ENCODE measurements at places on chromosomes 11 and 22.

DNA sequence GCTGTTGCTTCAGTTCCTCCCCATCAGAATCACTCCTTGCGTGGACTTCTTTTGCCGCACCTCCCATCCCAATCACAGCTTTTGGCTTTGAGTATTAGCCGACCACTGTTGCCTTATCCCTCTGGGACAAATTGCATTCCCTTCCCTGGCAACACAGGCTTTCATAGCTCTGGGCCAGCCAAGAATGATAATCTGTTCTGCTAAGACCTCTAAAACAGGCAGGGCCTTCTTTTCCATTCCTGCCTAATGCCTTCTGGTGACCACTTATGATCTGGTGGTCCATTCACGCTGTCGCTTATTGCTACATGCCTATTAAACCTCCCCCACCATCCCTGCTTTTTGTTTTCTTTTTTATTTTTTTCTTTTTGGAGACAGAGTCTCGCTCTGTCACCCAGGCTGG is 9.6 kb downstream of the SEC14L2 start:
- DNase-seq: no peak

GRCh38 chr11:7964873-7965272 is 374 bp downstream of the NLRP10 start:
- DNase-seq: no peak

- DNase-seq: no peak
Measured at GRCh38 chr11:66287211-66287888, 1.6 kb downstream of the YIF1A start.

DNA sequence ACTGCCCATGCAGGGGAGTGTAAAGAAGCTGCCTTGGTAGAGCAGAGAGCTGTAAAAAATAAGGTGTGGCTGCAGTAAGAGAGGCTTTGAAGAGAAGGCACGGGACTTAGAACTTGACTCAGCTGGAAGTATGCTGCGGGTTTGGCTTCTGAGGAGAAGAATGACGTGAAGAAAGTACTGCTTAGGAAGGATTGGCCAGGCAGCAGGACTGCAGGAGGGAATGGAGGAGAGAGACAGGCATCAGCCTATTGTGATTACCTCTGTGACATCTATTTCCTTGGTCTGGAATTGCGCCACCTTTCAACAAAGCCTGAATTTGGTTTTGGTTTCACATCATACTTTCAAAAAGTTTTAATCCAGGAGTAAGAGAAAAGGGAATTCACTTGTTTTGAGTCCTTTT is 22.5 kb downstream of the PRRG4 start:
- DNase-seq: no peak

GRCh38 chr11:128246364-128246801 is 341.0 kb downstream of the ETS1 start:
- DNase-seq: no peak

- DNase-seq: no peak
Measured at GRCh38 chr11:85407648-85408047, 219.5 kb downstream of the DLG2 start.

GRCh38 chr11:16856022-16856471 is 117.6 kb downstream of the C11orf58 start:
- DNase-seq: no peak

GRCh38 chr11:110525883-110526282 is 96.1 kb downstream of the FDX1 start:
- no peak for DNase-seq

DNA sequence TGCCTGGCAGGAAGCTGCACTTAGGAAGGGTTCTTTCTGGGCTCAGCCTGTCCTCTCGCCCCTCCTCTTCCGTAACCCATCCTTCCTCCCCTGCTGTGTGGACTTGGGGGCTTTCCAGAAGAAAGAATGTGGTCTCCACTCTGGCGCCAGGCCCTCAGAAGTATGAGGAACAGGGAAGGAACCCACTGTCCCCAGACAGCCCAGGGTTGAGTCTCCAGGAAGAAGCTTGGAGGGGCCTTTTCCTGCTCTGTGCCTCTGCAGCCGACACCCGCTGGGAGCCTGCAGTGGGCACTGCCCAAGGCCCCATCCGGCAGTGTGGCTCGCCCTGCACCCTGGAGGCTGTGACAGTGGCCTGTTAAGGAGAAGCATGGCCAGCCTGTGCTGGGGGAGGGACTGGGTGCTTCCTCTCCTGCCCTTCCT is 112.6 kb downstream of the ST3GAL4 start:
- no peak for DNase-seq

GRCh38 chr22:29733362-29734201 is 13.8 kb downstream of the CABP7 start:
- no peak for DNase-seq

DNA sequence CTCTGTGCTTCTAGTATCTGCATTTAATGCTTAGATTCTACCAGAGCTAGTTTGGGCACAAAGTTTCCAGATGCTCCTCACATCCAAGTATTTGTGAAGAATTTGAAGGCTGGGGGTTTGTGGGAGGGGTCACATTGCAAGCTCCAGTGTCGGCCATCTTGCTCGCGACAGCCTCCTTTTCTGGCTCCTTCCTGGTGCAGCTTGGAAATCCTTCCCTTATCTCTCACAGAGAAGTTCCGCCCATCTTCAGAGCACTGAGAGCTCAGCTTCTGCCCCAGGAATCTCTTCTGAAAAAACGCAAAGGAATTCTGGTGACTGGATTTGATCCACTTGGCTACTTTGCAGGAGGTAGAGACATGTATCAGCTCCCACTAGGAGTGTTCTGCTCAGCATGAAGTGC is 497.5 kb downstream of the TBC1D22A start:
- DNase-seq: no peak

- DNase-seq: peak; percentile 62
Measured at GRCh38 chr22:20080445-20080775, 369 bp downstream of the DGCR8 start.

GRCh38 chr11:67605231-67606011 is 1.3 kb upstream of the NDUFV1 start:
- no peak for DNase-seq

- no peak for DNase-seq
Measured at GRCh38 chr11:6780829-6781228, 2.0 kb upstream of the OR2AG1 start.

DNA sequence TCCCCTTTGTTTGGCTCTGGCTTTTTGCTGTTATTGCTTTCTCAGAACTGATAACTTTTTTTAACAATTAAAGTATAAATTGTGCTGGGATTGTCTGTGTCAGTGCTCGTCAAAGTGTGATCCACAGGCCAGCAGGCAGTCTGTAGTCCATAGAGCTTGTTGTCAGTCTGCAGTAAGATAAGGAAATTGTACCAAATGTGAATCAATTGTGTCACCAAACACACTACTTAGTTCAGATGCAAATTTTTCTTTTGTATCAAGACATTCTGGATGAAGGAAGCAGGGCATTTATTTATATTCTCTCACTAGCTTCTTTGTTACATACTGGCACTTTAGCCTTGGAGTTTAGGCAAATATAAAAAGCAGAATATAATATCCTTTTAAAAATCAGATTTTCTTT is 121.0 kb downstream of the WNT11 start:
- no peak for DNase-seq

- no peak for DNase-seq
Measured at GRCh38 chr22:32319861-32320406, 37.7 kb upstream of the RFPL3 start.

- no peak for DNase-seq
Measured at GRCh38 chr11:75966537-75967287, 151.7 kb downstream of the UVRAG start.

- DNase-seq: no peak
Measured at GRCh38 chr11:32110795-32111194, 19.9 kb downstream of the RCN1 start.

GRCh38 chr11:66743271-66743968 is 14.4 kb upstream of the SPTBN2 start:
- DNase-seq: no peak

- DNase-seq: no peak
Measured at GRCh38 chr11:64833509-64833908, 10.9 kb downstream of the CDC42BPG start.

- no peak for DNase-seq
Measured at GRCh38 chr11:27041141-27041899, 705 bp downstream of the BBOX1 start.

- no peak for DNase-seq
Measured at GRCh38 chr11:100469835-100470234, 217.3 kb upstream of the ARHGAP42 start.

GRCh38 chr22:36470162-36470993 is 11.1 kb downstream of the TXN2 start:
- peak; percentile 92 for DNase-seq

DNA sequence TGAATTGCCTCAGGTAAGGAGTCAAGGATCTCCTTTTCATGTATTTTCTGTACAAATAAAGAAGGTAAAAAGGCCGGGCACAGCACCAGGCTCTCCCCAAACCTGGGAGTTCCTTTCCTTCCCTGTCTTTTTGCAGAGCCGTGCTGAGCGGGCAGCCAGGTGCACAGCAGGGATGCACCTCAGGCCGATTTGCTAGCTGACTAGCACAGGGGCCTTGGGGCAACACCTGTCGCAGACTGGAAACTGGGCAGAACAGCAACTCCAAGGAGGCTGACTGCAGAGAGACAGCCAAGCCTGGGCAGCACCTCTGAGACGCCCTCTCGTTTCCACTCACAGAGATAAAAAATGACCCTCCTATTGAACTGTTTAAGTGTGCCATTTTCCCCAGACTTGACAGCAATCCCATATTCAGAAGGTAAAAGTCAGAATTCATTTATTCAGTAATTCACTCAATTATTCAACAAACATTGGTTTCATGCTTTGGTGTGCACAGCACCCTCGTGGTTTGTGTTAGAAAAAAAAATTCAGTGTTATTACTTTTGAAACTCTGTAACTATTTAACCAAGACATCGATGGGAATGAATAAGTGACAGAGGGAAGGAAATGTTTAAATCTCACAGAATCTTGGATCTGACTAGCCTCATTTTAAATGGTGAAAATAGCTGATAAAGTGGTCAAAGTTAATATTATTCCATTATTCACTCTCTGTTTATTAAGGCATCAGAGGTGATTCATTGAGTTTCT is 120.9 kb downstream of the GALNT18 start:
- no peak for DNase-seq

DNA sequence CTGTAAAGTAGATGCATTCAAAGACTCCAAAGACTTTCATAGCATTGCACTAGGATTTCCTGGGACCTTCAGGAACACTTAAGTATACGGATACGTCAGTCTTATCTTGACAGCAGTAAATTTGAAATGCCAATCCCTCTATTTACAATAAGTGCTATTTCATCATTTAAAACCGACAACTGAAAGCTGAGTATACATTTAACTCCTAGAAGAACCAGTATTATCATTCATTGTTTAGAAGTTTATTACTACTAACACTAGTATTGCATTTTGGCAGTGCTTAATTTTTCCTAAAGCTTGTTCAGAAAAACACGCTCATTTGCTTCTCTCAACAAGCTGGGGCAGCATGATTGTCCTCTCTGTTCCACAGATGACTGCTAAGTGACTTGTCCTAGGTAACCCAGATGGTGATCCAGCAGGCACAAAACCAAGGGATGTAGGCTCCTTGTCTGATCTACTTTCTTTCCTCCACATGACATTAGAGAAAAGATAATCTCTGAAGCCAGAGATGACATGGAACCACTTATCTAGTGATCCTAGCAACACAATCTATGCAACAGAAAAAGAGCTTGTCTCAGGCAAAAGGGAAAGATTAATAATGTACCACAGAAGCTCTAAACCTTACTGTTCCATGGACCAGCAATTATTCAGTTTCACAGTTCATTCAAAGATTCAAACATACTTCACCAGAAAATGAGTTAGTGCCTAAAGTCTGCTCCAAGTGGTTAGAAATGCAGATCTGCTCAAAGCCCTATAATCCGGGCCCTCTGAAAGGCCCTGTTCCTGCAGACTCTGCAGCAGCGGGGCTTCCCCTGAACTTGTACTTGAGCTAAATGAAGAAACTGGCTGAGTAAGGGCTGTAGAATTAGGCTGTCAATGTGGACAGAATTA is 5.2 kb downstream of the MAML2 start:
- peak; percentile 37 for DNase-seq

DNA sequence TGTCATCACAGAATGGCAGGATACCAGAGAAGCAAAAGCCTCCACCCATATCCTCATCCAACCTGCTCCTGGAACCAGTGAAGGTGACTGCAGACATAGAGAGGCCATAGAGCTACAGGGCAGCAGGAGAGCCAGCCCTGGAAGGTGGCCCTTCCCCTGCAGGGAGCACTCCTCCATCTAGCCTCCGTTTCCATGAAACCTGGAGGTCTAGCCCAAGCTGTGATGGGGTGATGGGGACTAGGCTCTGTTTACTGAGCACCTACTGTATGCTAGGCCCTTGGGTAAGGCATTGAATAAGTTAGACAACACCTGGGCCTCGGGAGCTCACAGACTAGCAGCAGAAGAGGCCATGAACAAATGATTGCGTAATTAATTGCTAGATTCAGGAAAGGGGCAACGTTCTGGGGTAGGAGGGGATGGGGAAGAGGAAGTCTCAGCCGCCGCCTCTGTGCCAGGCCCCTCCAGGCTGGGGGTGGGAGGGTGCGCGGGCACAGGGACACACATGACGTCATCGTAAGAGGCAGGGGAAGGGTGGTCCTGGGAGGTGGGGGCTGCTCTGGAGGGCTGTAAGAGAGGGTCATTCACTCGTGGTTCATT is 784 bp upstream of the SYNGR1 start:
- DNase-seq: no peak

GRCh38 chr11:122820158-122820557 is 18.1 kb upstream of the CRTAM start:
- DNase-seq: no peak

GRCh38 chr11:122764371-122765090 is 73.8 kb upstream of the CRTAM start:
- DNase-seq: no peak

- peak; percentile 47 for DNase-seq
Measured at GRCh38 chr22:50027639-50028537, 15.3 kb upstream of the IL17REL start.

- DNase-seq: no peak
Measured at GRCh38 chr11:29260939-29261705, 755.7 kb downstream of the KCNA4 start.

DNA sequence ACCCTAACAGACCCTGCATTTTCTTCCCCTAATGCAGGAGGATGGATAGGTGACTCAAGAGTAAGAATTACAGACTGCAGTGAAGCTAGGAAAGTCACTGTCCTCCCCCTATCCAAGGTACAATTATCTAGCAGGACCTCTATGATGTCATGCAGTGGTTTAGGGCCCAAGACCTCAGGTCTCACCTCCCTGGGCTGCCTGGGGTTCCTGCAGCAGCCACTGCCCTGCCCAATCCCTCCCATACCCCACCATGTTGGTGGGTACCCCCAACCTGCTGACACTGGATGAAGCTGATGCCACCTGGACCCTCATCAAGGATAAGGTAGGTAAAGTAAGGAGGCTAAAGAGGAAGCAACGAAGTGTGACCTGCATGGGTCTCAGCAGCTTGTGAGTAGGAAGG is at the start of gene C11orf42:
Gene C11orf42 (plus strand): TSS at position 192 of the 400 bp plus-strand sequence. CDS start 59 bp downstream, at position 251.
- no peak for DNase-seq

GRCh38 chr11:91156041-91156440 is 933.2 kb upstream of the CHORDC1 start:
- no peak for DNase-seq

- no peak for DNase-seq
Measured at GRCh38 chr11:133834682-133835592, 10.4 kb downstream of the SPATA19 start.

GRCh38 chr11:80702264-80702663 is 1261.4 kb upstream of the TENM4 start:
- DNase-seq: no peak
